ENCODE measurements at places on chromosomes 5 and 9.

DNA sequence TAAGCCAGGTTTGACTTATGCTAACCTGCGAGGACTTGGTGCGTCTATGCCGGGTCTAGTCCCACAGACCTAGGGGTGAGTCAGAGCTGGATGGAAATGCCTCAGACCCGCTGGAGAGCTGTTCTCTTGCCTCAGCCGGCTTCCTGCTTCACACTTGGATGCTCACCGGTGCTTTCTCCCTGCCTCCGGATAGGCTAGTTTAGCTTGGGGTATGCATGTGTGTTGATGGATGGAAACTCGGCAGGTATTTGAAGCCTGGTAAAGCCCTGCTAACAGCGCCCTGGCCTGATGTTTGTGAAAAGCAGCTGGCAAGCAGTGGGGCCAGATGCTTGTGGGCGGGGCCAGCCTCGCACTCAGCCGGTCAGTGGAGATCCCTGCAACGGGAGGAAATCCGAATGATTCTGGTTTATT is 29.3 kb downstream of the PRRC2B start:
- DNase-seq, result no peak

DNA sequence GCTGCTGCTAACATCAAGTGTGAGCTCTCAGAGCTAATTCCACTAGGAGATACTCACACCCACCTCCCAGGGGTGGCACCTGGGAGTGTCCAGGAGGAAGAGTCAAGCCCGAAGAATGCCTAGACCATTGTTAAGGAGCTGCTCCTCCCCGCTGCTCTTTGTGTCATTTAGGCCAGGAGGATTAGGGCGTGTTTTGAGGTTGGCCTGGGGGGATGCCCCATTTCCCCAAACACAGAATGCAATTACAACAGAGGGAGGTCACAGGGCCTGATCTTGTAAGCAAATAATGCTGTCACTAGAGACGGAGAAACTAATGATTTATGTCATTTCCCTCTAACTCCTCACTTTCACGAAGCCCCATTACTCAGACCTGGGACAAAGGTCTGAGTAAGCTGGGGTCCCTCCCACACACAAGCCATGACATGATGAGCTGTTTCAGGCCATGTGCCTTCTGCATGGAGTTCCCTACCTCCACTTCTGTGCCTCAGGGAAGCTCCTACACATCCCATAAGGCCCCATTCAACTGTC is 312.5 kb downstream of the ACTL7B start:
- no peak for DNase-seq

DNA sequence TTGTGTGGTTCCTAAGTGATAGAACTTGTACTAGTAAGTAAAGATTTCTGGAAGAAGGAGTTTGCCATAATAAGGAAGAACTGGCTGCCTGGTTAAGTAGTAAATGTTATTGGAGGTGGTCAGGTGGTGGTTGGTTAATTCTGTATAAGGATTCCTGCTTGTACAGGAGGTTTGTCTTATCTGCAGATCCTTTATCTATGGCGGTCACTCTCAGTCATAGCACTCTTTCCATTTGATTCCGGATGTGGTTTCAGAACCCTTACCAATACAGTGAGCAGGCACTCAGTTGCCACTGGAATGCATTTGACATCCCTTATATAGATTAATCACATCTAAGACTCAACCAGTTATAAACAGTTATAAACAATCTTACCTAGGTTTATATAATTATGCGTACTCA is 50.3 kb downstream of the RAD50 start:
- no peak for DNase-seq

DNA sequence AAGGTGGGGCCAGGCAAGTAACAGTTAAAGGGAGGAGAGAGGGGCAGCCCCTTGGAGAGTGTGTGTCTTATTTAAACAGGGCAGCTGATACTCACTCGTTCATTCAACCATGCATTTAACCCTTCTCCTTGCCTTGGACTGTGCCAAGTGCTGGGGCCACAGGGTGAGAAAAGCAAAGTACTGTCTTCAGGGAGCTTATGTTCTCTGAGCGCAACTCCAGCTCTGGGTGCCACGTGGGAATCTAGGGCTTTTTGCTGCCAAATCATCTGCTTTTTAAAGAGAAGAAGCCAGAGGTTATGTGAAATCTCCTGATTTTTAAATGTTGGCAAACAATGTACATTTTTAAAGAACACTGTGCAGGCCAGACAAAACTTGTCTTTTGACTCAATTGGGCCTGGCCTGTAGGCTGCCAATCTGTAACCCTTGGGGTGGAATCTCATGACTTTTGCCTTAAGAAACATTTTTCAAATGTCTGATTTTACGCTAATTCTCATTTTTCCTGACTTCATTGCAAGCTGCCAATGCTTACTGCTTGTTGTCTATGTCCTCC is 157.8 kb downstream of the NTRK2 start:
- no peak for DNase-seq

Measured in NCI-H1417 treated with DMSO at 0.1 percent for 48 hours (cell line).